ENCODE measurements at places on chromosomes 12 and 14. TPM values are rescaled to one million over a fixed set of nuclear protein-coding genes. Genes with fewer than 3 reads are reported as not detected.

The PDE6H gene
- not detected for total RNA-seq

The TAMALIN gene
- 19.0 TPM for total RNA-seq

The KRT82 gene
- total RNA-seq: not detected

The CLEC1A gene
- 2.3 TPM for total RNA-seq

The GPR132 gene
- 7.6 TPM for total RNA-seq

- DNase-seq: no peak
Measured at GRCh38 chr12:88258396-88258795, 116.3 kb downstream of the TMTC3 start.

- no peak for DNase-seq
Measured at GRCh38 chr14:37970696-37971095, 237.0 kb upstream of the SSTR1 start.

DNA sequence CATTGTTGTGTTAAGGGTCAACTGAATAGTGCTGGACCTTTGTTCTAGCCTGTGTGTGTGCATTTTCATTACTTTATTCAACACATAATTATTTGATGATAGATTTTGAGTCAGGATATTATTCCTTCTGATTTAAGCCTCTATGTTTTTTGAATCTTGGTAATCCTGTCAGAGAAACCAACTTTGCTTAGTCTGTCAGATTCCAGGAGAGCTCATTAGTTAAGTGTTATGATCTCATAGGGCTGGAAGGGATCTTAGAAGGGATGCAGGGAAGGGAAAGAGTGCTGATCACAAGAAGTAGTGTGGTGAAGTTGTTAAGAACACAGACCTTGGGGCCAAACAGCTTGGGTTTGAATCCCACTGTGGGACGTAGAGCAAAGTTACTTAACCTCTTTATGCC is 52.9 kb downstream of the SCN8A start:
- no peak for DNase-seq

DNA sequence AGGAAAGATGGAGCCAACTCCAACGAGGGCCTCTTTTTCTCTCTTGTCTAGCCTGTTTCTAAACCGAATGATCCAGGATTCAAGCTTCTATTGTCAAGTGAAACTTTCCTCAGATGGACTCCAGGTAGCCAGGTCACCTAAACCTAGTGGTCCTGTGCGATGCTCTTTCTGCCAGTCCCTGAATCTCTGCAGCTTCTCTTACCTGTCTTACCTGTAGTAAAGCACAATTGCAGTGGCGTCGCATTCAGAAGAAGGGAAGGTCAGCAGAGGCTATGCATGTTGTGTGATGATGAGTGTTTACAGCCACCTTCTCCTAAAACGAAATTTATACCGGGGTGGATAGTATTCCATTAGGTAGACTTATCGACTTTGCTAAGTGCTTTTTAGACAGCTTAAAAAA is 47.4 kb upstream of the TRAF3 start:
- DNase-seq: no peak

DNA sequence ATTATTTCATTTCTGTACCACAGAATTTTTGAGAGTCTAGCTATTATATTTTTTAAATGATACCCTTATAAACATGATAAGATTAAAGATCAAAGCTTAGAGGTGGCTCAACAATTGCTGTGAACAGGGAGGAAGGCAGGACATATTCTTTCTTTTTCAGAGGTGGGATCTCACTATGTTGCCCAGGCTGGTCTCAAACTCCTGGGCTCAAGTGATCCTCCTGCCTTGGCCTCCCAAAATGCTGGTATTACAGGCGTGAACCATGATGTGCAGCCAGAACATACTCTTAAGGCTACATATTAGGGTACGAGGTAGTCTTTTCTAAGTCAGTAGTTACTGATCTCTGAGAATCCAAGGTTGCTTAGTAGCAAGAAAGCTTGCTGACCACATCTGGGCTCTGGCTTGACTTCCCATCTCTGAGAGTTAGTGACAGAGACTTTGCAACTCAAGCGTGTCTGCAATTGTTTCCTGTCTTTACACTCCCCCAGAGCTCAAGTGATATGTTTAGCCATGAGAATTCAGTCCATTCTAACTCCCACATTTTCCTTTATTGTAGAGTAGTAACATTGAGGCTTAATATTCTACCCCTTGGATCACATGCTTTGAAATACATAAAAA is 8.6 kb downstream of the RAB5B start:
- no peak for DNase-seq

GRCh38 chr14:54676812-54677708 is 110.1 kb downstream of the SAMD4A start:
- DNase-seq: no peak

DNA sequence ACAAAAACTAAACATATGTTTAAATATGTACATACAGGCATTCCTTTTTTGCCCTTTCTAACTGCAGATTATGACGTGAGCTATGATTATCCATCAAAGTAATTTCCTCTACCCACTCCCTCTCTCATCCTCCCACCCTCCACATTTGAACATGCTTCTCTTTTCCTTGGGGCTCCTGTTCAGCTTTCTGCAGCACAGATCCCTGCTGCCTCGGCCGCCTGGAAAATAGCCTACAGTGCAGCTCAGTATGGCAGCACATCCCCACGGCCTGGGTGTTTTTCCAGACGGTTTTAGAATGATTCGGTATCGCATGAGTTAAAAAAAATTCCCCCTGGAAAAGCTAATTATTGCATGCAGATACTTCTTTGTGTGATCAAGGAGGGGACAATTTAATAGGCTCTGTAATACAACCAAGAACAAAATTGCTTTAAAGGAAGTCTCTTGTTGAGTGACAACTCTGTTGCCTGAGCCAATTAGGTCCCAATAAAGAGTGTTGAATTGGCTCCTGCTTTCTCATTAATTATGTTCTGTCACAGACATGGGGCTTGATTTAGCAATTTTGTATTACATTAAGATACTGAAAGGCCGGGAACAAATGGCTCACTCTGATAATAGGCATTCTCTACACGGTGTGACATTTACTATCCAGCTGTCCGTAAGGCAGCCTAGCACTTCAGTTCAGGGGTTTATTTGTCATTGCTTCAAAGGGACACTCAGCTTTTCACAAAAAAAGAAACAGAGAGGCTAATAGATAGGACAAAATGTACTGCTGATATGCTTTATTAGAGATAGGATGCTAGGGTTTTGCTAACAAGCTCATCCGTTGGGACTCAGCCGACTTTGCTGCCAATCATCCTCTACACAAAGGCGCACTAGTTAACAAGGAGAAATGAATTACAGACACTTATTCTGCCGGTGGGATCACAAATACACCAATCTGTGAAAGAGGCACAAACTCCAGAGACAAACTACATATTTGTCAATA is 285.8 kb upstream of the G2E3 start:
- DNase-seq: no peak

GRCh38 chr12:113276306-113276705 is 55.0 kb downstream of the TPCN1 start:
- DNase-seq: no peak

- DNase-seq: no peak
Measured at GRCh38 chr12:118094039-118094438, 9.8 kb downstream of the VSIG10 start.

- DNase-seq: no peak
Measured at GRCh38 chr14:102571478-102572042, 20.9 kb upstream of the RCOR1 start.

DNA sequence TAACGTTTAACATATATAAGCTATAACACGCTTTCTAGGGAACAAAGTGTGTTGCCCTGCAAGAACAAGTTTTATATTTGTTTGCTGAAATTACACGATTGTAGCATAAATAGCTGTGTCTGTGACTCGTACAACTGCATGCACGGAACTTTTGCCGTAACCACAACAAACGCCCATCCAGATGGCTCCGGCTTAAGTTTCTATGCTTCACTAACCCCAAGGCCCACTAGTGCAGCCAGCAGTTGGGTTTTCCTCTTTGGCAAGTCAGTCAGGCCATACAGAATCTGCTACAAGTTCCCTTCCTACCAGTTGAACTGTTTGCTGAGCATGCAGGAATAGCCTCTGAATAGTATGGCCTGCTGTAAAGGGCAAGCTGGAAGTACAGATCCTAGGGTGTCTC is 12.1 kb downstream of the CSRP2 start:
- DNase-seq: no peak

- DNase-seq: no peak
Measured at GRCh38 chr14:95208598-95208997, 51.3 kb upstream of the DICER1 start.

- DNase-seq: no peak
Measured at GRCh38 chr12:121452340-121452984, 52.5 kb downstream of the RNF34 start.

- DNase-seq: no peak
Measured at GRCh38 chr12:95495433-95495832, 21.5 kb downstream of the METAP2 start.
